AG08395 (cell line): ENCODE measurements at places on chromosomes 7 and 10.

- peak; percentile 86 for DNase-seq
These were observed 33.9 kb upstream of the EEPD1 start for GRCh38 chr7:36119005-36119706.

- no peak for DNase-seq
These were observed 551.8 kb downstream of the PHTF2 start for GRCh38 chr7:78350391-78350790.

DNA sequence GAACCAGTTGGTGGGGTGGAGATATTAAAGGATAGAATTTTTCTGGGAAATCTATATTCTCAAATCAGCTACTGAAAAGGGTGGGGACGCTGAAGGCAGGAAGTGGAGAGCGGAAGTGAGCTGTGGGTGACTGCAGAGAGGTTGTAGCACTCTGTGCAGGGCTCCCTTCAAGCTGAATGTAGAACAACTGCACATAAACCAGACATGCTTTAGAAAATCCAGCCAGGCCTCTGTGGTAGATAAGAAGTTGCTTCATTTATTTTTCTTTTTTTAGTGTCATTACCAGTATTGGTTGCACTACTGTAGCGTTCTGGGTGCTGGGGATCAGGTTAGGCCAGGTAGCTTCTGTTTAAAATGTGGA, 127.8 kb downstream of the CELF2 start:
- DNase-seq = no peak

- no peak for DNase-seq
These were observed 96.6 kb downstream of the ZNF248 start for GRCh38 chr10:37760817-37761216.

GRCh38 chr7:8051373-8051772, 82.8 kb downstream of the GLCCI1 start:
- no peak for DNase-seq

DNA sequence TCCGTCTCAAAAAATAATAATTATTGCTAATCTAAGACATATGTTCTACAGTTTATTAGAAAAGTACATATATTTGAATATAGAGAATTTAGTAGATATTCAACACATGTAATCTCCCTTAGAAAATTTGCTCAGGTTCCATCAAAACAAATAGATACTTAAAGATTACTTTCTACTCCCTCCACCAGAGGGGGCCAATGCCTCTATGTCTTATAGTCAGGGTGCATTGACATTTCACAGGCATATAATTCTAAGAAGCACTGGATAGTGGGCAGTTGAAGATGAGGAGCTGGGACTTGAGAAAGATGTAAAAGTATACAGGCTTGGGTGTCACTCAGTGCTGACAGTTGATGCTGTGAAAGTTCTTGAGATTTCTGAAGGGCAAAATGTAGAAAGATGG, 301.6 kb upstream of the HPS1 start:
- peak; percentile 7 for DNase-seq

DNA sequence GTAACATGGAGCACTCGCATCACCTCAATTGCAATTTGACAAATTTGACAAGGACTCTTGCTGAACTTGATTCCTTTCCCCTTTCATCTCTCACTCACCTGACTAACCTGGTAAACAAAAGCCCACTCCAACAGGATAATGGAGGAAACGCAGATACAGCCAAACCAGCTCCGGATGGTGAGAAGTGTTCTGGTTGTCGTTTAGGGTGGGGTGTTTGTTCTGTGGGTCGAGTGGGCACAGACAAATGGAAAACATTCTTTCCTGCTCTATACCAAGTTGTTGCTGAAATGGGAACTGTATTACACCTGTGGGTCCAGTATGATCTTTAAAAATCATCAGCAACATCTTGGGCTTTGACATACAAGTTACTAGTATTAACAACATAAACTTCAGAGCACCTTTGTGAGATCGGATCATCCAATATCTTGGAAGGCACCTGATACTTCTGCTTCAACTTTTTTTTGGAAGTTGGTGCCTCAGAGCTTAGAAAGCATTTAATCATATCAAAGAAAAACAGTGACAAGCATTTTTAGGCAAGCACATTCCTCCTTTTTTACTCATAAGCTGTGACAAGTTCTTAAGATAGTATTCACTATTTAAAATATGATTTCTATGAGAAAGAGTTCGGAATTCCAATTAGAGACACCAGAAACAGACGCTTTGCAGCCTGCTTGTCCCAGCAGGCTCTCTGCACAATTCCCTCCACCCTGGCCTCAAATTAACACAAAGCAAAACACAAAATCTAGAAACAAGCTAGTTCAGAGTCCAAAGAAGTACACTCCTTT, 58.1 kb downstream of the CCDC186 start:
- no peak for DNase-seq

DNA sequence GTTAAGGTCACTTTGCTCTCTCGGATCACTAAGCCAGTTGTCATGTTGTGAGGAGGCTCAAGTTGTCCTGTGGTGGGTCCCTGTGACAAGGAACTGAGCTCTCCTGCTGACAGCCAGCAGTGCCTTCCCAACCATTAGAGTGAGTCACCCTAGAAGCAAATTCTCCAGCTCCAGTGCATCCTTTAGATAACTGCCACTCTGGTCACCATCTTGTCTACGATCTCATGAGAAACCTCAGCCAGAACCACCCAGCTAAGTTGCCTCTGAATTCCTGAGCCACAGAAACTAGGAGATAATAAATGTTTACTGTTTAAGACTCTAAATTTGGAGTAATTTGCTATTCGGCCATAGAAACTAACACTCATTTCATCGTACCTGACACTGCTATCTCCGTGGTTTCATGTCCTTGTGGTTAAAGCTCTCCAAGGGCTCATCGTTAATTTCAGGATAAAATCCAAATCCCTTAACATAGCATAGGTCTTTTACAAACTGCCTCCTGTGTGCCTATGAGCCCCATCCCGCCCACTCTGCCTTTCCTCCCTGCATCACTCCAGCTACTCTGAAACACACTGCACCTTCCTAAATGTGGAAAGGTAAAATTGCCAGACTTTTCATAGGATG, 56.5 kb upstream of the WIPF3 start:
- no peak for DNase-seq

DNA sequence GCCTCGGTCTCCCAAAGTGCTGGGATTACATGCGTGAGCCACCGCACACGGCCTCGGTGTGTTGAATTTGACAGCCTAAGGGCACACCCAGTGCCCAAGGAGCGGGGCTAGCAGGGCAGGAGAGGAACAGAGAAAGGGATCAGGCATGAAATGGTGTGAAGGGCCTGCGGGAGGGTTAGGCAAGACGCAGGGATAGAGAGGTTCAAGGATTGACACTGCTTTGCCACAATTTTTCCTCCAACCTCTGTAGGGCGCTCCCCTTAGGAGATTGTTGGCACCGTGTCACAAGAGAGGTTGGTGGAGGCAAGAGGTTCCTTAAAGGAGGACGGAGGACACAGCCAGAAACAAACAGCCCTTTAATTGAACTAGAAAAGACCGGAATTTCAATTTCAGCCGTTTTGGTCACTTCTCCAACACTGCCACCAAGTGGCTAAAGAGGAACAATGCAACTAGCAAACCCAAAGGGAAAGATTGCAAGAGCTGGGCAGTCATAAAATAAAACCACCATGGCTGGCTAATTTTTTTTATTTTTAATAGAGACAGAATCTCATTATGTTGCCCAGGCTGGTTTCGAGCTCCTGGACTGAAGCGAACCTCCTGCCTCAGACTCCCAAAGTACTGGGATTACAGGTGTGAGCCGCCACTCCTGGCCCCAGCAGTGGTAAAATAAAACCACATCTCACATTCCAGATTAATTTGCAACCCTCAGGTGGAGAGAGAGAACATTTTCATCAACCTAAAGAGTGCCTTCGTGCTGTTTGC, 6.9 kb upstream of the CREB3L2 start:
- peak; percentile 61 for DNase-seq

DNA sequence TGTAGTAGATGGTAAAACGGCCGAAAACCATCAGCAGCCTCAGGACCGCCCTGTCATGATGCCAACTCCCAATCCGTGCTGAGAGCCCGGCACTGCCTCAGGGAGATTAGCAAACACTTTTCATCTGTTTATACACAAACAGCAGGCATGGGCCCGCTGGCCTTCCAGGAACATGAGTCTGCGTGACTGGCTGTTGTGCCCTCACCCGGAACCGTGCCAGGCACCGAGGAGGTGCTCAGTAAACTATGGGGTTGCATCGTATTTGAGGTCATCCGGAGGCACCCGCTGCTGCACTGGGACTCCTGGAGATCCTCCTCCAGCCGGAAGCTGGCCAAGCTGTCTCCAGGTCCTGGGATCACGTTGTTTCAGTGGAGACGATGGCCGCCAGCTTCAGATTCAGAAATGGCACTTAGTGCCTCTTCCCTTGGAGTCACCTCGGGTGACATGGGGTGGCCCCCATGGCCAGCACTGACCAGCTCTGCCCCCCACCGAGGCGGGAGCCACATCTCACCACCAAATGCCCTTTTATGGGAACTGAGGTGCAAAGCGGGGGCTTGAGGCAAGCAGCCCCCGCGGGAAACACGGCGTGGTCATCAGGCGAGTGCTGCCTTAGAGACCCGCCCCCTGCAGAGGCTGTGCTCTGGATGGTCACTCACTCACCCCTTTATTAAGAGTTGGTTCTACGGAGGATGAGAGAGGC, 585.9 kb downstream of the PTPRN2 start:
- DNase-seq = no peak

DNA sequence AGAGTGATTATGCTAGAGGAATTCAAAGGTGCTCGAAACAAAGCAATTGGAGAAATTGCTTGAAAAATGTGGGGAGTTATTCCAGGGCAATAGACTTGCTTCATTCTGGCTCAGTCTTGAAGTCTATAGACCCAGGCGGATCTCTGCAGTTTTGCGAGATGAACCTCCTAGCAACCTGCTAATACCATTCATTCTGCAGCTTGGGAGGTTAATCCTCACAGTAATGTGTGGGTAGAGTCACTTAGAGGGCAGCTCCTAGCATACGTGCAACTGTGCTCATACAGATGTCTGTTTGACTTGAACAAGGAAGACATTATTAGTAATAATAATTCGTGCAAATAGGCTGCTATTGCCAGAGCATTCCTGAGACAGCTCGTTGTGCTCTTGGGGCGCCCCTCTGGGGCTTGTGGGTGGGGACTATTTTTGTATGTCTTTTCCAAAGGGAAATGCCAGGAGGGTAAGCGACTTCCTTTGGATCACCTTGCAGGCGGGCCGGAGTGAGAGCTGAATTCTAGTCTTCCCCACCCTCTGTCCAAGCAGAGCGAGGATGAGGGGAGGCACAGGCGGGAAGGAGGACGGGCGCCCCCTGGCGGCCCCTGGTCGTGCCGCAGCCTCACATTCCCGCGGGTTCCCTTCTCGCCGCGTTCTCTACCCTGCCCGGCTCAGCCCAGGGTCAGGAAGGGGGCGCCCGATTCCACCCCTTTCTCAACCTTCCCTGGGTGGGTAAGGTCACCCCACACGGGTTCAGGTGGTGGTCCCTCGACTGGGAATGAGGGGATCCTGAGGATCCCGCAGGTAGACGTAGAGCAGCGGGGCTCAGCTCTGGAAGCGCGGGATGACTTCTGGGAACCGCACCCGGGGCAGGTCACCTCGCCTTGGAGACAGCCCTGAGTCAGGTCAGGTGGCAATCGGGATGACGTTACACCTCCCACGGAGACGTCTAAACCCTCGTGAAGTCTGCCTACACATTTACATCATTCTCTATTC, 241.5 kb downstream of the PHTF2 start:
- DNase-seq = no peak

DNA sequence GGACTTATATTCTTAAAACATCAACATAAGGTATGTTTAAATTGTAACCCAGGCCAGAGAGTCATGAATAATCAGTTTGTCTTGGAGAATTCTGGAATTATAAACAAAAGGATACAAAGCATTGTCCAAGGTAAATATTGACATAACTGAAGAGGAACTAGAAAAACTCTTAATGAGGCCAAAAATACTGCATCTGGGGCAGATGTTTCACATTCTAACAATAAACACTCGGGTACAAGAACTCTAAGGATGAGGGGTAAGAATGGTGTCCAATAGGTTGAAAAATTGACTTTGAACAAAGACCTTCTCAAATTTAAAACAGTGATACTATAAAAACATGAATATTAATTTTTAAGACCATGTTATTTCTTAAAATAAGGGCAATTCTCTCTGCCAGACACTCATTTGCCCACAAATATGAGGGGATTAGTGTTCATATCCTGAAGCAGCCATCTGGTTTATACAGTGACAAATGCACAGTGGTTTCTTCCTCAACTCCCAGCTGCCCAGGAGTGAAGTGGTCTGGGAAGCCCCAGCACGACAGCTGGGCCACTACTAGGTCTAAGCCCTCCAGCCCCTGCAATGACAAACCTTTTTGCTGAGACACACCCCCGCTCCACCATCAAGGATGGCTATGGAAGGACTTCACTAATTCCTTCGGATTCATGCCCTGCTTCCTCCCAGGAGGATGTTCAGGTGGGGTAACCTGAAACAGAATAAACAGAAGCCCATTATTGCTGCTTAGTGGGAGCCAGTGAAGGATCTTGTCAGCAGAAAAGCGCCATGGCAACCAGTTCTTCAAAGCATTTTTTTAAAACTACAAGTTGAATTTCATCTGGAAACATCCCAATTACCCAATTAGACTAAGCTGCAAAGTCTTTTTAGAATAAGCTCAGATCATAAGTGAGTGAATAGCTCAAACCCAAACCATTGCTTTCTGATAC, 107.5 kb upstream of the ARID5B start:
- peak; percentile 52 for DNase-seq

DNA sequence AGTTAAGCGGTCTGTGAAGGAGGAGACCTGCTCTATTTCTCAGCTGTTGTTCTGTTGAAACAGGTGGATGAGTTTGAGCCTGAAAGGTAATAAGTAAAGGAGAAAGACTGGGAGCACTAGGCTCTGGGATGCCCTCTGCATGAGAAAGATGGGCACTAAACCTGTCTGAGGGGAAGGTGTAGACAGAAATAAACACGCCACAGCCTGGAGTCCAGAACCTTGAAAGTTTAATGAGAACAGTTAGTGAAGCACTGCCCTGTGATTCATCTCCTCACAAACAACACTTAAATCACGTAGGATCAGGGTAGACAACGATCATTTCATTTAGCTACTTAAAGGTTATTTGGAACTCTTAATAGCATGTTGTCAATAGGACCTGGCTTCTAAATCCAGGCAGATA, 193.1 kb downstream of the PHTF2 start:
- DNase-seq = no peak

- no peak for DNase-seq
These were observed 45.9 kb upstream of the BET1 start for GRCh38 chr7:94050046-94050445.

GRCh38 chr7:131011432-131011742, 277.4 kb upstream of the KLF14 start:
- DNase-seq = no peak

- no peak for DNase-seq
These were observed 27.9 kb downstream of the KAZALD1 start for GRCh38 chr10:101089520-101090299.

- peak; percentile 44 for DNase-seq
These were observed 28.8 kb downstream of the MIOS start for GRCh38 chr7:7595451-7595850.

- DNase-seq = no peak
These were observed 10.6 kb downstream of the LRRC20 start for GRCh38 chr10:70371846-70372245.
